ENCODE measurements at places on chromosomes 11 and 22. TPM values are rescaled to one million over a fixed set of nuclear protein-coding genes. Genes with fewer than 3 reads are reported as not detected.

OR5P2 gene
- polyA plus RNA-seq = not detected

ROBO4 gene
- polyA plus RNA-seq = 6.2 TPM

CASP12 gene
- 0.22 TPM for polyA plus RNA-seq

GPR83 gene
- polyA plus RNA-seq = not detected

TRIM49 gene
- polyA plus RNA-seq = not detected

RIN1 gene
- 10.2 TPM for polyA plus RNA-seq

TOLLIP gene
- polyA plus RNA-seq = 27.0 TPM

KDM4D gene
- 0.60 TPM for polyA plus RNA-seq

OR8G5 gene
- 0.10 TPM for polyA plus RNA-seq

NLRP6 gene
- not detected for polyA plus RNA-seq

APOA1 gene
- 3.0 TPM for polyA plus RNA-seq

HTR3B gene
- not detected for polyA plus RNA-seq

OR8B2 gene
- not detected for polyA plus RNA-seq

KIRREL3 gene
- polyA plus RNA-seq = under 0.01 TPM

MUC5AC gene
- polyA plus RNA-seq = not detected

LRRC56 gene
- 2.4 TPM for polyA plus RNA-seq

BIRC3 gene
- polyA plus RNA-seq = 92.6 TPM

POU2AF2 gene
- 2.5 TPM for polyA plus RNA-seq

NAALAD2 gene
- polyA plus RNA-seq = not detected

RPL27A gene
- polyA plus RNA-seq = 4,200 TPM

ATXN10 gene
- 37.9 TPM for polyA plus RNA-seq

OR52I1 gene
- not detected for polyA plus RNA-seq

DSCAML1 gene
- polyA plus RNA-seq = 0.23 TPM

NAALADL1 gene
- polyA plus RNA-seq = 26.4 TPM

FAM111B gene
- polyA plus RNA-seq = 6.8 TPM

GRM5 gene
- not detected for polyA plus RNA-seq

NAV2 gene
- polyA plus RNA-seq = 9.6 TPM

RASGRP2 gene
- 101 TPM for polyA plus RNA-seq

XPNPEP3 gene
- 6.6 TPM for polyA plus RNA-seq

KCNJ1 gene
- not detected for polyA plus RNA-seq

C11orf21 gene
- 6.2 TPM for polyA plus RNA-seq

MS4A3 gene
- not detected for polyA plus RNA-seq

PRR33 gene
- polyA plus RNA-seq = 0.13 TPM

RPS13 gene
- 2,376 TPM for polyA plus RNA-seq

FGF4 gene
- polyA plus RNA-seq = not detected

SYT7 gene
- 6.6 TPM for polyA plus RNA-seq

PRCP gene
- 32.0 TPM for polyA plus RNA-seq

FREY1 gene
- not detected for polyA plus RNA-seq

SOX10 gene
- polyA plus RNA-seq = 1.8 TPM

CELSR1 gene
- 0.60 TPM for polyA plus RNA-seq

ME3 gene
- polyA plus RNA-seq = 7.8 TPM

PTPRJ gene
- 23.3 TPM for polyA plus RNA-seq

PGA5 gene
- polyA plus RNA-seq = not detected

MAPK8IP2 gene
- polyA plus RNA-seq = 0.23 TPM

SLC17A6 gene
- polyA plus RNA-seq = not detected

AMOTL1 gene
- 0.69 TPM for polyA plus RNA-seq

Measured in sigmoid colon (tissue), 7 donors.